DMS53 (cell line): ENCODE measurements at places on chromosomes 11 and 22.

- no peak for DNase-seq
Observed at GRCh38 chr11:665062-665703, 28.1 kb downstream of the DRD4 start.

- DNase-seq, result no peak
Observed at GRCh38 chr11:33722590-33723234, 13.5 kb downstream of the CD59 start.

GRCh38 chr11:17812865-17813187, 78.2 kb downstream of the KCNC1 start:
- no peak for DNase-seq

DNA sequence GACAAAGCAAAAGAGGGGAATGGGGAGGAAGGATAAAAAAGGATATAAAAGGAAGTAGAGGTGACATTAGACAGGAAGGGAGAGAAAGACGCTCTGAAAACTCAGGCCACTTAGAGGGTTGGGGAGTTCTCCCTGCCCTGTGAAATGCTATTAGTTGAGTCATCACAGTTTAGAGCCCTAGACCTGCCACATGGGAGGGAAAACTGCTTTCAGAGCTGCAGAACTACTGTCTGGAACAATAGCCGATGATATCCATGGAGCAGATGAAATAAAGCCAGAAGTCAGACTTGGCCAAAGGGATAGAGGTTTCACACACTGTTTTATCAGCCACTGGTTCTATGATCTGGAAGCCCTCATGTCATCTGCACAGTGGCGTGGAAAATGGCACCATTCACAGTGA, 157.9 kb downstream of the NCAM1 start:
- DNase-seq, result no peak

- peak; percentile 36 for DNase-seq
Observed at GRCh38 chr11:56522008-56522407, 21.0 kb downstream of the OR5M11 start.

DNA sequence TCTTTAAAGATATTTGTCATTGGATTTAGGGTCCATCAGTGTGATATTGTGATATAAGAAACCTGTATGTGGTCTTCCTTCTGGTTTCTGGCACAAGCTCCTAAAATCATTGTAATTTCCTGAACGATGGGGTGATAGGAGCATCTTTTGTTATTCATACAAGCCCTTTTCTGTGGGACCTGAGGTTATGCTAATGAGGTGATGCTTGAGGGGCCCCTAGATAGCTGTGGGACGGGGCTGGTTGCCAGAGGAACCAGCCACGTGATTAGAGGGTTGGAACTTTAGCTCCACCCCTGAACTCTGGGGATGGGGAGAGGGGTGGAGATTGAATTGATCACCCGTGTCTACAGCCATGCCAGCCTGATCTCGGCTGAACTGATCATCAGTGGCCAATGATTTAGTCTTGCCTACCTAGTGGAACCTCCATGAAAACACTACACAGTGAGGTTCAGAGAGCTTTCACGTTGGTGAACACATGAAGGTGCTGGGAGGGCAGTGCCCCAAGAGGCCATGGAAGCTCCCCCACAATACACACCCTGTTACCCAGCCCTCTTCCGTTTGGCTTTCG, 62.8 kb downstream of the BCR start:
- no peak for DNase-seq

DNA sequence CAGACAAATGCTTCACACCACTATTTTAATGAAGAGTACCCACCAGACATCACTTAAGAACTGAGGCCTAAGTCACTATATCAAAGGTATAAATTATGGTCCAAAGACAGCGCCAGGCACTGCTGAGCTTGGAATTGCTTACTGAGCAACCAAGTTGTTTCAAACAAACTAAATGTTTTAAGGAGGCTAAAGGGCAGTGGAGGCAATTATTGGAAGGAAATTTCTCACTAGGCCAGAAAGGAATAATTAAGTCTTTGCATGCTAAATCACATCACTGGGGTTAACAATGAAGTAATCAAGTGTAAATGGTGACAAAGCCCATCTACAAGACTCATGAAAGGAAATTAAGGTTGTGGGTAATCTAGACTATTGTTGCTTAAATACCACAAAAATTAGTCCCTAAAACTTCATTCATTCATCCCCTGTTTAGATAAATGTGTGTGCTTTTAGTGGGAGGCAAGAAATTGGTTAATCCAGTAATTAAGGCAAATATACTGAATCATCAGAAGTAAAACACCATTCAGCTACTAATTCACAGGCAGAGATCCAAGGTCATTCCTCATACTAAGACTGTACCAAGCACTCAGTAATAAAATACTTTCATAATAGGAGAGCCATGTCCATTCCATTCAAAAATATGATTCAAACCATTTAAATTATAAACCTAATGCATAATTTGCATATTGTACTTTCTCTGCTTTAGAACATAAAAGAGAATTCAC, 21.2 kb downstream of the LGR4 start:
- DNase-seq, result no peak

GRCh38 chr11:73157101-73158010, 15.2 kb upstream of the FCHSD2 start:
- DNase-seq, result peak; percentile 40

- no peak for DNase-seq
Observed at GRCh38 chr22:50363166-50363802, 20.2 kb downstream of the PPP6R2 start.
